Hair follicular keratinocyte (primary cell): ENCODE measurements at places on chromosomes 4 and X. TPM values are rescaled to one million over a fixed set of nuclear protein-coding genes. Genes with fewer than 3 reads are reported as not detected.

Gene CLGN
- total RNA-seq: 0.15 and 0.78 TPM in 2 replicates

Gene GUCY1B1
- total RNA-seq: 0.23 and 0.84 TPM in 2 replicates

Gene RAB9B
- 0.23 and 0.38 TPM in 2 replicates for total RNA-seq

Gene MRFAP1L1
- total RNA-seq: 32.1 and 35.7 TPM in 2 replicates

Gene PDCL2
- total RNA-seq: not detected in 2 replicates

Gene CD38
- not detected in 2 replicates for total RNA-seq

Gene ARX
- not detected in 2 replicates for total RNA-seq

Gene NHSL2
- total RNA-seq: under 0.01 TPM in 2 replicates
